NCI-H1417 (cell line): ENCODE measurements at places on chromosomes 7 and 10.
A peak's percentile ranks its signal among the peaks of the same experiment; 100 is the strongest.

GRCh38 chr10:82206831-82207230 is 331.8 kb downstream of the NRG3 start:
- no peak for DNase-seq

- DNase-seq = no peak
These were observed 127.5 kb downstream of the CUBN start for GRCh38 chr10:17001961-17002749.

DNA sequence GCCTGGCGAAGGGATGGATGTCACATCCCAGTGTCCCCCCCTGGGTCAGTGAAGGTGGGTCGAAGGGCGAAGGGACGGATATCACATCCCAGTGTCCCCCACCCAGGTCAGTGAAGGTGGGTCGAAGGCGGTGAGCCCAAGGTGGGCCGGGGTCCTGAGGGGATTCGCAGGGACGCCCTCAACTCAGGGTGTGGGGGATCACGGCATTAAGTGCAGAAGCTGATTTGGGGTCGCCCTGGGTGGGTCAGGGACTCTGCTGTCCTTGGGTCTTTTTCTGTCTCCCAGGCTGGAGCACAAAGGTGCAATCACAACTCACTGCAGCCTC is 21.9 kb downstream of the ADAP1 start:
- no peak for DNase-seq

DNA sequence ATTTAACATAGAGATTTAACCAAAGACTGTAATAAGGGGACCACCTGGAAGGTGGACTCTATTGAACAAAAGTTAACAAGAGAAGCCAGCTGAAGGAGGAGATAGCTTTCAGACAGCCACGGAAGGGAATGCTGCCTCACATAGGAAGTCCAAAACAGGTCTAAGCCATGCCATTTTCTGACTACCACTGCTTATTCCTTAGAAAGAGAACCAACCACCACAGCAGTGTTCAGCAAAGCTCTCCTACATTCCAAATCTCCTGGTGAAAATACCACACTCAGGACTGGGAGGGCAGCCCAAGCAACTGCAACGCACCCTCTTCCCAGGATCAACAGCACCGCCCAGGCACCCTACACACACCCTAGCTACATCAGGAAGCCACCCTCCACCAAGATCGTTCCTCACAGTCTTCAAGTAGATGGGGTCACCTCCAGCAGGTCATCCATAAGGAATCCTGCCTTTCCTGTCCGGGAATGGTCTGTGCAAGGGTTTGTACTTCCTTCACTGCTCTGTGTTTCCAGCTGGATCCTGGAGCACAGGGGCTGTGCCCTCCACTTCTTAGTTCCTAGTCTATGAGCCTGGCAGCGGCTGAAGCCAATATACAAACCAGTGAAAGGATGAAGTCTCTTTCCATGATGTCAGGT is 2.5 kb downstream of the KIAA1549 start:
- no peak for DNase-seq

DNA sequence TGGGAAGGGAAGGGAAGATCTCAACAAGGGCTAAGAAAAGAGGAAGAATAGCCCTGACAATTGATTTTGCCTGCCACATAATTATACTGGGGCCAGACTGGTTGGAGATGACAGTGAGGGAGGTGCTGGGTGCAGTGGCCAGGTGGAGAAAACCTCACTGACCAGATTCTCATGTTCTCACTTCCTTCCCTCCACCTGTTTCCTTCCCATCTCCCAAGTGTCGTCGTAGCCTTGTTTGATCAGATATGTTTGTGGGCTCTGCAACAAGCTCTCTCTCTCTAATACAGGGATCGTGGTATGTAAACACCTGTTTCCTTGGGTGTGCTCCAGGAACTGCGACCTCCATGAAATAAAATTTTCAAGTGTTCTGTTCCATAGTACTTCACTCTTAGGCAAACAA is 60.2 kb downstream of the VCL start:
- peak; percentile 51 for DNase-seq
